ENCODE measurements at places on chromosomes 2 and 18.
A peak's percentile ranks its signal among the peaks of the same experiment; 100 is the strongest.

GRCh38 chr2:125240870-125241269, 1215.8 kb downstream of the CNTNAP5 start:
- no peak for DNase-seq

- no peak for DNase-seq
These were observed 189.6 kb downstream of the MIB1 start for GRCh38 chr18:21930177-21930576.

DNA sequence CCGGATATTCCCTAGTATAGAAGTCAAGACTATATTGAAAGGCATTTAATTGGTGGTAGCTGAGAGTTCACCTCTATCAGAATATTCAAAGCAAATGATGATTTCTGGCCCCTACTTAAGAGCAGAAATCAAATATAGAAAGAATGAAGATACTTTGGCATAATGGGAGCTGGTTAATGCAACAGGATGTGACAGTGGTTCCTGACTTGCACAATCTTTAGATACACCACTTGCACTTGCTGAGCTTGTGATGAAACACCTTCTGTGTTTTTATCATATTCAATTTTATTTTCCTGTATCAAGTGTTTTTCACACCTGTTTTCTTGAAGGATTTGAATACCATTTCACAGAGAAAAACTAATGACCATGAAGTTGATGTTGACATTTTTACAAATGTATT, 124.1 kb upstream of the CDH19 start:
- no peak for DNase-seq

GRCh38 chr2:9796056-9797010, 46.9 kb upstream of the TAF1B start:
- no peak for DNase-seq

- DNase-seq: no peak
These were observed 17.8 kb upstream of the SPAG16 start for GRCh38 chr2:213266421-213266820.

GRCh38 chr18:6543330-6543908, 128.7 kb upstream of the L3MBTL4 start:
- DNase-seq: no peak

DNA sequence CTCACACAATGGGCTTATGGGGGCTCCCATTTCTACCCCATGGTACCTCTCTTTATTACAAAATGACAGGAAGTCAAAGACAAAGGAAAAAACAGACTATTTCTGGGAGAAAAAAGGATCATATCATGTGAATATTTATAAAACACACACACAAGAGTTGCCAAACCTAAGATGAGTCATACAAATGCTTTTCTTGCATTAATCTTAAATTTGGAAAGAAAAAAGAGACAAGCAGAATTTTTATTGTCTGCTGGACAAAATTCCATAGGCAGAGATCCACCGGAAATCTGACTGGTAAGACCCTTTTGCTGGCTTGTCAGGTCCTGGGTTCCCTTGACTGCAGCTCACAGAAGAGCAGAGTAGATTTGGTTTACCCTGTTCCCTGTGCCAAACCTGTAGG, 1732.3 kb upstream of the PIK3C3 start:
- DNase-seq: no peak

GRCh38 chr18:57439985-57440330, 4.8 kb downstream of the ONECUT2 start:
- DNase-seq: no peak

- DNase-seq: no peak
These were observed 3.0 kb upstream of the TMEM37 start for GRCh38 chr2:119428488-119429224.

- peak; percentile 55 for DNase-seq
These were observed 761.8 kb upstream of the ACVR2A start for GRCh38 chr2:147082850-147083522.

DNA sequence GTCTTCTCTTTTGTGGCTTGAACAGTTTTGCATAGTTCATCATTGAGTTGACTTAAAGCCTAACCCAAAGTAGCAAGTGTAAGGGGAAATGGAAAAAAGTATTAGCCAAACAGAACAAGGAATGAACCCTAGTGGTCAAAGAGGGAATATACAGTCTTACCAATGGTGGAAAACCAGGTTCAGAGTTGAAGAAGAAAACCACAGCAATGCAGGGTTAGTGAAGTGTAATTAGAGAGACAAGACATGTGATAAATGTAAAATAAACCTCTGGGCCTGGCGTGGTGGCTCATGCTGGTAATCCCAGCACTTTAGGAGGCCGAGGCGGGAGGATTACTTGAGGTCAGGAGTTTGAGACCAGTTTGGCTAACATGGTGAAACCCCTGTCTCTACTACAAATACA, 2.4 kb downstream of the TTN start:
- no peak for DNase-seq

GRCh38 chr2:194380011-194380410, 1277.0 kb upstream of the SLC39A10 start:
- DNase-seq: no peak

- no peak for DNase-seq
These were observed 139.3 kb upstream of the FBXO11 start for GRCh38 chr2:48045613-48046012.

DNA sequence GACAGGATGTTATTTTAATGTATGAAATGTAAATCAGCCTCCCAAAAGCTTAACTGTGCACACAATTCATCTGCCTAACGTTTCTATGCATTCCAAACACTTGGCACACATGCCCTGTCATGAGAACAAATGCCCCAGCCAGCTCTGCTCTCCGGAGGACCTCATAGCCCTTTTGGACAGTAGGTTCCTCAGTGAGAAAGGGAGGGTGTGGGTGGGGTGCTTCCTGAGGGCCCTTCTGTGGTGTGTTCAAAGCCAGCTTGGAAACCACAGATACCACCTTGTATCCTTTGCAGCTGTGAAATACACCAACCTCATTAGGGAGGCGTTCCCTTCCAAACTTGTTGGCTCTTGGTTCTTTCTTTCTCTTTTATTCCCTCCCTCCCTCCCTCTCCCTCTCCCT, 102.2 kb upstream of the ASB18 start:
- DNase-seq: peak; percentile 17

DNA sequence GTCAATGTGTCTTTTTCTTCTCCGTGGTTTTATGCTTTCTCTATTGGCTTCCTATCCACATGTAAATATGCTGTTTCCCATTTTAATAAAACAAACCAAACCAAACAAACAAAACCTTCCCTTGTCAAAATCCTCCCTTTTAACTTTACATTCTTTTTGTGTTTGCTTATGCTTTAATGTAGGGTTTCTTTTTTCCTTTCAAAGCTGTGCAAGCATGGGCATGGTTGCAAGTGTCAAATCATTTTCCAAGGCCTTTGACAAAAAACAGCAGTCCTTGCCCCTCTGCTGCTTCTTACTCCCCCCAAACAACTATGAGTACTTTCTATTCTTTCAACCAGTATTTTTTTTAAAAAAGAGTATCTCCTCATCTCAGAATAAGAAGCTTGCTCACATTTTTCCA, 66.0 kb upstream of the ACYP2 start:
- DNase-seq: no peak

DNA sequence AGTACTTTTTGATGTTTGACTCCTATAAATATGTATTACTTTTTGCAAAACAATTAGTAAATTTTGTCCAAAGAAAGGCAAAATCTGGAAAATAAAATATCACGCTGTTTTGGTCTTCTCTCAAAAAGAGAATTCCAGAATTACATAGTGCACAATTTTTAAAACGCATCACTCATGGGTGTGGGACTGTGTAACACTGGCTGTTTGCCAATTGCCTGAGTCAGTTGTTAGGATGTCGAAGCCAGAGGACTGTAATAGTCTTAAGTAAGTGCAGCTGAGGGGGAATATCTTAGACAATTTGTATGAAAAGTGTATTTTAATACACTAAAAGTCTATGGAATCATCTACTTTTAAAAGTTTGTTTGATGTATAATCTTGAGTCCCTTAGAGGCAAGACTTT, 24.1 kb upstream of the EPHA4 start:
- DNase-seq: no peak

- no peak for DNase-seq
These were observed 11.1 kb downstream of the LIMS2 start for GRCh38 chr2:127664065-127664894.

GRCh38 chr2:64929333-64929732, 59.9 kb upstream of the SLC1A4 start:
- DNase-seq: no peak

- no peak for DNase-seq
These were observed 315.8 kb downstream of the GULP1 start for GRCh38 chr2:188607501-188607900.

- no peak for DNase-seq
These were observed 47.7 kb downstream of the MAP3K19 start for GRCh38 chr2:134999521-134999920.

GRCh38 chr2:242002944-242003343, 133.4 kb downstream of the RTP5 start:
- no peak for DNase-seq

- no peak for DNase-seq
These were observed 41.7 kb upstream of the ELOA2 start for GRCh38 chr18:47077111-47077510.

DNA sequence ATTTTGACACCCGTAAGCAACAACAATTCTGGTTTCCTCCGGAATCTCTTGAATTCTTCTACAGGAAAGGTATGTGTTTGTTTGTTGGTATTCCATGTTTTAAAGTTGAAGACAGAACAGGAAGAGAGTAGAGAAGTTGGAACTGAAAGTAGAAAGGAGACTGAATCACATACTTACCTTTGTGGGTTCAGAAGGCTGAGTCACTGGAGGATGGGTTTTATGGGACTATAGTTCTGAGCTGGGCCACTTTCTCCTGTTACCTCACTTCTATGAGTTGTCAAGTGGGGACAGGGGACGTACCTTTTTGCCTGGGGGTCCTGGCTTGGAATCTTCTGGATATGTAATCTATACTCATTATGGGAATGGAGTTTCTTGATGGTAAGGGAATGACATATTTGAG, 40.9 kb downstream of the KDM3A start:
- DNase-seq: peak; percentile 13

GRCh38 chr2:30643674-30644073, 163.6 kb downstream of the CAPN13 start:
- DNase-seq: no peak

DNA sequence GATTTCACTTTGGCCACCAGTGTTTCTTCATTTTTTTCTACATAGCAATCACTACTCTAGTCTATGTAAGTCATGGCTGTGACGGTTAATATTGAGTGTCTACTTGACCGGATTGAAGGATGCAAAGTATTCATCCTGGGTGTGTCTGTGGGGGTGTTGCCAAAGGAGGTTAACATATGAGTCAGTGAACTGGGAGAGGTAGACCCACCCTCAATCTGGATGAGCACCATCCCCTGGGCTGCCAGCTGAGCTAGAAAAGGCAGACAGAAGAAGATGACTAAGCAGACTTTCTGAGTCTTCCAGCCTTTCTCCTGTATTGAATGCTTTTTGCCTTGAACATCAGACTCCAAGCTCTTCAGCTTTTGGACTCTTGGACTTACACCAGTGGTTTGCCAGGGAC, 265.0 kb upstream of the SLC8A1 start:
- DNase-seq: no peak

DNA sequence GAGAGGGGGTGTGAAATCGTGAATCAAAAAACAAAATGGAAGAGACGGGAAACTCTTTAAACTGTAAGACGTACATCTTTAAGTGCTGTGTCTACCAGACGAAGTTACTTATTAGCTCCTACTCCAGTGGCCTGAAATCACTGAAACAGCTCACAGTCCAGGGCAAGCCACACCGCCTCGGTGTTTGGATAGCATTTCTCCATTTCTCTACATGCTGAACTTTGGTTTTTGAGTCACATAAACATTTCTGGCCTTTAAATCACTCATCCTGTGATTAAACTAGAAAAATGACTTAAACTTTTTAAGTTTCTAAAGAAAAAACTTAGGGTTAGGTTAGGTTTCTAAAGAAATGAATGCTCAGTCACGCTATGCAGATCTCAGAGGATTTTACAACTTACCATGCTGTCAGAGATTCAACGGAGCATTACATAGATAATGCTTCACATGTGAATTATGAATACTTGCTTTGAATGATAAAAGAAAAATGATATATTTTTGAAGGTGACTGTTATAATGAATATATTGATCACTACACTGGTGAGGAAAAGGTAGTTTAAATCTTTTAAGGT, 138.4 kb downstream of the MBP start:
- no peak for DNase-seq

DNA sequence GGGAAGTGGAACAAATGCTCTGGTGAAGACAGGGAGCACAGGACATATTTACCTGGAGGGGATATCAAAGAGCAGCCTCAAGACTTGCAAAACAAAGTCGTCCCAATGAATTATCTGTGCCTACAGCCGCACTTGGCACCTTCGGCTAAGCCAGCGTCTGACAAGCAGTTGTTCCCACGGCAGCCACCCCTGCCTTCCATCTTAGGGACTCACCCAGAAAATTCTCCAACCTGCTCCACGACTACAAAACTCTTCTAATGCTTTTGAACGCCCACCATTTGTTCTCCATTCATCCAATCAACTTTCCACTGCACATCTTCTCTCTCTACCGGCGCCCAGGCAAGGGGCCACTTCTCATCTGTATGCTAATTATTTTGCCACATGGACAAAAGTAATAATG, 7.0 kb downstream of the MYT1L start:
- no peak for DNase-seq

DNA sequence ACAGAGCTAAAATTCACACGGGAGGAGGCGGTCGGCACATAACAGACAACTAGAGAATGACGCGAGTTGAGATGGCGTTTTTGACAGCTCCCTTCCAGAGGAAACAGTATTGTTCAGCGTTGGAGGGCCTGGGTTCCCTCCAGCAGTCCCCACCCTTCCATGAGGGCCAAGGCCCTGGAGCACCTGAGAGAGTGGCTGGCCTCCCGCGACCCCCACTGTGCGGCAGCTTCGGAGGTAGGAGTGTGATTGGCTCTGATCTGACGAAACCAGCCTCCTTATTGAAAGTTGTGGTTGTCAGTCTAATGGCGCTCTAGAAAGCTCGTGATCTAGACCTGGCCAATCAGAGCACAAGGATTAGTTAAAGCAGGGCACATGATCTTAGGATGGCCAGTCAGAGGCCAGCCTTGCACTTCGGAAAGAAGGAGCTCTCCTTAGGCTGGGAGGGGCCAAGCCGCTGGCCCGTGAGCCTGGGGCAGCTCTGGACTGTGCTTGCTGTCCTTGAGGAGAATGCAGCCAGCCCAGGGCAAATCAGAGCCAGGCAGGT, 104.5 kb upstream of the CELF4 start:
- DNase-seq: no peak

- DNase-seq: no peak
These were observed 221.3 kb upstream of the TMEFF2 start for GRCh38 chr2:192416060-192416459.

- DNase-seq: no peak
These were observed at the start of gene PROKR1 for GRCh38 chr2:68643011-68643873. TSS of gene PROKR1 (plus strand) at chr2:68643579. CDS start at chr2:68645822, 2,243 bp downstream.

- DNase-seq: no peak
These were observed 23.3 kb downstream of the CYP26B1 start for GRCh38 chr2:72124376-72124775.

DNA sequence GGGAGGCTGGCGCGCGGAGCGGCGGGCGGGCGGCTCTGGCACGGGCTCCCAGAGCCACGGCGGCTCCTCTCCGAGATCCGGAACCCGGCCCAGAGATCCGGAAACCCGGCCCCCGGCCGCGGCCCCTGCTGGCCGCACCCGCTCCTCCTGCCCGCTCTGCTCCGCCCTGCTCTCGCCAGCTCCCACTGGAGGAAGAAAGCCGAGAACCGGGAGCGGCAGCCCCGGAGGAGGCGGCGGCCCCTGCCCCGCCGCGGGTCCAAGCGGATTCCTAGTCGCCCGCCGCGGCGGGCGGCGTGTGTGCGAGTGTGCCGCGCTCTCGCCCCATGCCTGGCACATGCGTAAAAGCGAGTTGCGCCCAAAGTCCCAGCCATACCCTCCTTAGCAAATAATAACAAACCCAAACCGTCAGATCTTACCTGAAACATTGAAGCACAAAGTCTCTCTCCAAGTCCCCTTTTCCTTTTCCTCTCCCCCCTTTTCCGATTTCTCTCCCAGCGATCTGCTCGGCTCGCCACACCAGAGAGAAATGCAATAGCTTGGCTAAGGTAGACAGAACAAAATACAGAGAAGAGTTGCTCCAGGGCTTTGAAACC, 108.7 kb upstream of the KCTD1 start:
- DNase-seq: no peak
